MV-4-11 (cell line): ENCODE measurements at places on chromosomes 12 and 14.

GRCh38 chr12:92425165-92425564 is 277.6 kb upstream of the PLEKHG7 start:
- no peak for DNase-seq

DNA sequence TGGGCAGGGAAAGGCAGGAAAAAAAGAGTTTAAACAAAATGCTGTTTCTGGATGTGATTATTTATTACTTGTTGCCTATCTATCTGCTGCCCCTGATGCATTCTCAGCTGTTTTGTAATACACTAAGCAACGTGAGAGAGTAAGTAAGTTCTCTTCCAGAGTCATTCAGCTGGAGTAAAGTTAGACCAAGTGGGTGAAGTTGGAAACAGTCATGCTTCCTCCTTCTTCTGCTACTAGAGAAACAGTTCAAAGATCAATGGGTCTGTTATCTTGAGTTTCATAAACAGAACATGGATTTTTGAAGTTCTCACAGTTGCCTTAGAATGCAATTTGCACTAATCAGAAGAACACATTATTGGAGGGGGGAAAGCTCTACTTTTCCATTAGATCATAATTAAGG is 279.3 kb downstream of the EGLN3 start:
- DNase-seq, result no peak

GRCh38 chr12:47754126-47754525 is 4.6 kb downstream of the RAPGEF3 start:
- no peak for DNase-seq

GRCh38 chr12:123928274-123928865 is 44.3 kb downstream of the CCDC92 start:
- peak; percentile 61 for DNase-seq

DNA sequence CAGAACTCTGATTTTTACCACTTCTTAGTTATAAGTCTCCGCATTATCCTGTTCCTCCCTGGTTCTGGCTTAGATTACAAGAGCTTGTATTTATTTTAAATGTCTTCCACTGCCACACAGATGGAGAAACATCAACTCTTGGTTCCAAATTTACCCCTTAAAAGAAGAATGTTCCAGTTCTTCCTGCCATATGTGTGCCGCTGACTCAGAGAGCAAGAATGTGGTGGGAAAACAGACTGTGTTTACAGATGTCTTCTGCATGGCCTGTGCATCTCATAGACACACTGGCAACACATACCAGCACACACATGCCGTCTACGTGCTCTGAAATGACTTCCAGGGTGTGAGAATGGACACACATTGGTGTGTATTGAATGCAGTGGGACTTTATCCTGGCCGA is 383.0 kb downstream of the LRIG3 start:
- DNase-seq, result no peak

DNA sequence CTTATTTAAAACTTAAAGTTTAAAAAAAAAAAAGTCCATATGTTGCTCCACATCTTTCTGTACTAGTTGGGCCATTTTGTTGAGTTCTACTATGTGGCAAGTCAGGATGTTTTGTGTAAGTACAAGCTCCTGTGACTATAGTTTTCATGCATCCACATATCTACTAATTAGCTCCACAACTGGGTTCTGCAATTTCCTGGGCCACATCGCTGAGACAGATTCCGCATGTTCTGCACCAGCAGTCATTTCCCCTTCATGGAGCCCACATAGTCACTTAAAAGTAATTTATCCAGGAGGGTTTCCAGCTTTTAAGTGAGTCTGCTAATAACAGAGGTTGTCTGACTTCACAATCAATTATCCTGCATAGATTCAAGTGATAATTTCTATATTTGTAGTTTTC is 461.4 kb downstream of the ZFP36L1 start:
- DNase-seq, result no peak

- no peak for DNase-seq
Measured at GRCh38 chr14:26286913-26287205, 311.0 kb downstream of the NOVA1 start.
